A549 treated with ZK216348 at 1 μM for 4 hours (cell line): ENCODE measurements at places on chromosomes 2 and 18. TPM values are rescaled to one million over a fixed set of nuclear protein-coding genes. Genes with fewer than 3 reads are reported as not detected.

NOSTRIN gene
- total RNA-seq, result 1.4 to 3.3 TPM (median 1.8 TPM) in 5 replicates

LRRC30 gene
- total RNA-seq, result not detected in 5 replicates

FZD7 gene
- total RNA-seq, result 4.4 to 7.3 TPM (median 6.0 TPM) in 5 replicates

ADAM23 gene
- total RNA-seq, result 9.1 to 12.6 TPM (median 10.1 TPM) in 5 replicates

RIT2 gene
- total RNA-seq, result not detected in 5 replicates

ACVR1C gene
- total RNA-seq, result 0.08 to 0.14 TPM in 2 of 5 replicates, not detected in the others

ZSCAN30 gene
- 0.42 to 1.2 TPM (median 0.68 TPM) in 5 replicates for total RNA-seq
